ENCODE measurements at places on chromosomes 6 and 20. TPM values are rescaled to one million over a fixed set of nuclear protein-coding genes. Genes with fewer than 3 reads are reported as not detected.
A peak's percentile ranks its signal among the peaks of the same experiment; 100 is the strongest.

HELZ2 gene
- 53.7 TPM for total RNA-seq

SRMS gene
- total RNA-seq = 0.17 TPM

AGPAT4 gene
- total RNA-seq = 6.1 TPM

ELOVL4 gene
- 0.10 TPM for total RNA-seq

FABP7 gene
- total RNA-seq = not detected

BPIFB2 gene
- not detected for total RNA-seq

TP53TG5 gene
- not detected for total RNA-seq

LTA gene
- 8.8 TPM for total RNA-seq

RGS17 gene
- total RNA-seq = not detected

ID4 gene
- total RNA-seq = not detected

PSMF1 gene
- 113 TPM for total RNA-seq

ANKRD66 gene
- not detected for total RNA-seq

DLL1 gene
- 4.5 TPM for total RNA-seq

GRCh38 chr20:17859616-17860232, 108.9 kb downstream of the SNX5 start:
- no peak for DNase-seq

- DNase-seq = peak; percentile 87
Measured at GRCh38 chr20:53926428-53927028, 143.9 kb downstream of the BCAS1 start.

- DNase-seq = no peak
Measured at GRCh38 chr6:132712366-132712765, 1.5 kb downstream of the VNN1 start.

DNA sequence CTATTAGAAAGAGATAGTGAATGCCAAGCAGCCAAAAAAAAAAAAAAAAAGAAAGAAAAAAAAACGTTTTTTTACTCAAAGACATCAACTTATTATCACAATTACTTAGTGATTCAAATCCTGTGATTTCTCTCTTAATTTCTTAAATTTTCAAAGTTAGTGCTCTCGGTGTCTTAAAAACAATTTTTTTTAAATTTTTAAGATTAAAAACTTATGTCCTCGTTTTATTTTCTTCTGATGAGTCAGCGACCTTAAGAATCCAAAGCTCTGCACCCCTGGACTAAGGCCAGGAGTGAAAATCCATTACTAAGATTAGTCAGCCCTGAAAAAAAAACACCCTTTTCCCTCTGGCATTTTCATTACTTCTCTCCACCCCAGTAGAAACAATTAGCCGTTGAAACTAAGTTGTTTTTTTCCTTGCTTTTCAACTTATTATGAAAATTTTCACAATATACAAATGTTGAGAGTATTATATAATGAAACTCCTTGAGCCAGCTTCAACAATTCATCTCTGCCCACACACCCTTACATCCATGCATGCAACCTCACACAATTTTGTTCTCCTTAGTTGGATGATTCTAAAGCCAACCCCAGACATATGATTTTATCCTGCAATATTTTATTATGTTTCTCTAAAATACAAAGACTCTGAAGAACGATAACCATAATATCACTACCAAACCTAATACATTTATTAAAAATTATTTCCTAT, 85.6 kb upstream of the CARMIL1 start:
- DNase-seq = no peak

DNA sequence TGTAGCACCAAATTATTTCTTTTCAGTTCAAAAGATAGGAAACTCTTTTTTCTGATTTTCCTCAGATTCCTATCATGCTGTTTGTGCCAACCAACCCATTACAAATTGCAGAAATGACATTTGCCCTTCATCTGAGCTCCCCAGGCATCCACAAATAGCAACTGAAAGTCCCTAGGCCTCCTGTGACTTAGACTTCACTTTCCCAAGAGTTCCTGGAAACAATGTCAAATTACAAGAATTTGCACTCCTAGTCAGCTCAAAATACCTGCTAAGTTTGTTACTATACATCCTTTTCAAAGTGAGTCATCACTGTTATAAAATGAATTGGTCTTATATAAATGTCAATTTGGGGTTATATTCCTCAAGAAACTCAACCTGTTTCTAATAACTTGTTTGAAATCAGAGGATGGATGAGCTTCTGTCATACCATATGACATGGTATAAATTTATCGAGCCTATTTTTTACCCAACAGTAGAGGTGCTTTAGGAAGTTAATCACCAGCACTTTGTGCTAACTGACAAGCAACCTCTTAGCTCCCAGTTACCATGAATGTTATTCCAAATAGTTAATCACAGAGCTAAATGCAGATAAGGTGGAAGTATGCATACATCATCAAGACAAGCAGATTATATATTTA, 256.5 kb downstream of the HACE1 start:
- DNase-seq = no peak

- peak; percentile 28 for DNase-seq
Measured at GRCh38 chr20:29497261-29497671, 1760.2 kb upstream of the DEFB115 start.

GRCh38 chr20:11032611-11033010, 358.8 kb upstream of the JAG1 start:
- DNase-seq = no peak

DNA sequence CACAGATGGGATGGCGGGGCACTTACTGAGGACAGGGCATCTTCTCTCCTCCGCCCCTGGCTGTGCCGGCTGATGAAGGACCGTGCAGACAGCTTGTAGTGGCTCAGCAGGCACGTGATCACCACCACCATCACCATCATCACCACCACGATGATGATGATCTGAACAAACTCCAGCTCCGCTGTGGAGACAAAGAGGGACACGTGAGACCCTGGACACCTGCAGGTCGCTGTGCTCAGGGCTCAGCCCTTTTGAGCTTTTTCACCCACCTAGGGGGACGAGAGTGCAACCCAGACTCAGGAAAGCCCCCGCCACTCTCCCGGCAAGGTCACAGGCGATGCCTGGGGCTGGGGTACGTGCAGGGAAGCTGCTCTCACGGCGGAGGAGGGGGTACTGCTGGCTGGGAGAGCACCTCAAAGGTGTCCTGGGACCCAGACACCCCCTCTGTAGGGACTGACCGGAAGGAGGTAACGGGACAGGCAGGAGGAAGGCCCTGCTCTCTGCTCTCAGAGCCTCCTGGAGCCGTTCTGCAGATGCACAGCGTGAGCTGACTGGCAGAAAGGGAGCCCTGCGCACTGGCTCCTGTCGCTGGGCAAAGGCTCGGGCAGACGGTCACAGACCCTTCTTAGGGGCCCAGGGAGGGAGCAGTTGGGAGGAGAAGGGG, 39.4 kb upstream of the ZBP1 start:
- DNase-seq = peak; percentile 9

DNA sequence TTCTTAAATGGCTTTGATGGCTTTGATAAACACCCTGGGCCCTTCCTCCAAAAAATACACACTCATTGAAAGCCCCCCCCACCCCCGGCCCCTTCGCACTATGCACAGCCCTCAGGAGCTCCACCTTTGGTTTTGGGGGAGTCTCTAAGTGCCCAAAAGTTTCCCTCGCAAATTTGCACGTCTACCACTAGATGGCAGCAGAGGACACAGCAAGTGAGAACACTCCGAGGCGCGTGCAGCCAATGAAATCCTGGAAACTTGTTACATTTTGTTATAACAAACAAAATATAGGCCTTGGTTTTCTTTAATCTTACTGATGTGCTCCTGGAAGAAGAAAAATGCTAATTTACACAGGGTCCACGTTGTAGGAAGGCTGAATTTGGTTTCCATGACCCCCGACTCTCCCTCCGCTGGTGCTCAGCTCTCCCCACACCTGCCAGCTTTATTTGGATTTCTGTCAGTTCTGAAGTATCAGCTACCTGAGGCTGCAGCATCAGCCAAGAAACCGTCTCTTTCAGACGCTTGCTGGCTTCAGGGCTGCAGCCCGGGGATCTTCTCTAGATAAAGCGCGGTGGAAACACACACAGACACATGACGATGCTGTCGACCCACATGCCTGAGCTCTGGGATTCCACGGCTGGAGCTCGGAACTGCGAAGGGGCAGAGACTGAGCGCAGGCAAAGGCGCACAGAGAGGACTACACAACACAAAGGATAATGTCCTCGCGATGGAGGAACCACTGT, 148.3 kb upstream of the RPS6KA2 start:
- DNase-seq = peak; percentile 84

DNA sequence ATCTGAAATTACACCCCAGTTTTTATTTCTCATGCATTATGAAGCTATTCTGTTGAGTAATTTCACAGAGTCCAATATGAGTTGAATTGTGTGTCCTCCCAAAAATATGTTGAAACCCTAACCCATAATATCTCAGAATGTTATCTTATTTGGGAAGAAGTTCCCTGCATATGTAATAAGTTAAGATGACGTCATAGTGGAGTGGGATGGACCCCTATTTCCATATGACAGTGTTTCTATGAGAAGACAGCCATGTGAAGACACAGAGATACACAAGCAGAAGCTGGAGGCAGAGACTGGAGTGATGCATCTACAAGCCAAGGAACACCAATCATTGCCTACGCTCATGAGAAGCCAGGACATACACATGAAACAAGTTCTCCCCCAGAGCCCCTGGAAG, 81.3 kb downstream of the RFPL4B start:
- DNase-seq = no peak

DNA sequence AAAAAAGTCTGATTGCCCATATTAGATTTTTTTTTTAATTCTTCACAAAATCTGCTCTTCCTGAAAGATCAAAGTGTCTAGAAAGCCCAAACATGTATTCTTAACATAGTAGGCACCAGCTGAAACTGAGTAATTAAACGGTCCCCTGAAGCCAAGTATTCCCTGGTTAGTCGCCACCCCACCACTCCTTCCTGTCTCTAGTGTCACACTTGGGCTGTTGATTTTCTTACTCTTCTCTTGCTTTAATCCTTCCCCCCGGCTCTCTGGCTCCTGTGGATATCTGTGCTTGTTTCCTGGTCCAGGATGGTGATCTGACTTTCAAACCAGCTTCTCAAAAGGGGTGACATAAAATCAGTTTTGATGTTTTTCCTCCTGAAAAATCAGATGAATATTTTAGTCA, 162.9 kb downstream of the QKI start:
- DNase-seq = no peak

DNA sequence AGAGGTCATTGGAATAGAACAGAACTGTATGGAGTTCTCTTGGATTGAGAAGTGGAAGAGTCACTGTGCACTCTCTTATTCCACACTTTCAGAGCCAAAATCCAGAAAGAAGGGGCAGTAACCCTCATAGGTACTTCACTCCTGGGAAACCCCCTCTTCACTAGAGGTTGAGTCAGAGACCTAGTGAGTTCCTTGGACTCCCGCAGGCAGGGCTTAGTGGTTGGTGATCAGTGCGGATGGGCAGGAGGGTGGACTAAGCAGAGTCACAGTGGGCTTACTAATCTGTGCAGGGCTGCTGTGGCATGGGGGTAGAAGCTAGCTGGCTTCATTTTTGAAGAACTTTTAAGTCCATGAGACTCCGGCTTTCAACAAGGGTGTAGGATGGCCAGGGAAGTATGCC, 95.0 kb upstream of the MLN start:
- DNase-seq = no peak

DNA sequence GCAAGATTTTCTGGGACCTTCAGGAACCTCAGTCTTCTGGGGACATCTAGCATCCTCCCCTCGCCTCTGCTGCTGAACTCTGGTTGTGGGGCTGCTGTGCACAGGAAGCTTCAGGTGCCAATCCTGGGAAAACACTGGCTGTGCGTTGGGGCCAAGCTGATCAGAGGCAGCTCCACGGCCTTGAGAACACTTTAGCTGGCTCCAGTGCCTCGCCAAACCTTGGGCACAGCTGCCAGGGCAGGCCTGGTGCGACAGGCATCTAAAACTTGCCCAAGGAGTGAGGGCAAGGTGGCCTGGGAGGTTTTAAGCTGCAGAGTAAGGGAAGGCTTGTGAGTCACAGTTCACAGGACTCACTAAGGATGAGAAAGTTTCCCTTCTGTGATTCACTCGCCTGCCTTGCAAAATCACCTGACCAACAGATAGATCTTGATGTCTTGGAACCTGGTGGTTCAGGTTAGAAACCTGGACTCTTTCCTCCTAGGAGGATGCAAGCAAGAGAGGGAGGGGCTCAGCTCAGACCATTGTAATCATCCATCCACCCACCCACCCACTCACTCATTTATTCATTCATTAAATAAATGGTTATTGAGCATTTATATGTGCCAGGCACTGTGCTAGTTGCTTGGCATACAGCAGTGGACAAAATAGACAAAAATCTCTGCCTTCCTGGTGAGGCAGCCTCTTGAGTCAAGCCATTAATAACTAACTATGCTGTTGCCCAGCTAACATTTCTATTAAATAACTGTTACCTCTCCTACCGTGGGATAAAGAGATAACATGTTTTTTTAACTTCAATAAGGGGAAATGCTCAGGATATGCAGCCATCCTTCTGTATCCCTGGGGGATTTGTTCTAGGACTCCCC, 2.5 kb upstream of the SPATS1 start:
- no peak for DNase-seq

GRCh38 chr6:105215506-105215905, 35.7 kb upstream of the POPDC3 start:
- no peak for DNase-seq

GRCh38 chr6:132675002-132675401, 16.0 kb upstream of the TAAR1 start:
- no peak for DNase-seq

DNA sequence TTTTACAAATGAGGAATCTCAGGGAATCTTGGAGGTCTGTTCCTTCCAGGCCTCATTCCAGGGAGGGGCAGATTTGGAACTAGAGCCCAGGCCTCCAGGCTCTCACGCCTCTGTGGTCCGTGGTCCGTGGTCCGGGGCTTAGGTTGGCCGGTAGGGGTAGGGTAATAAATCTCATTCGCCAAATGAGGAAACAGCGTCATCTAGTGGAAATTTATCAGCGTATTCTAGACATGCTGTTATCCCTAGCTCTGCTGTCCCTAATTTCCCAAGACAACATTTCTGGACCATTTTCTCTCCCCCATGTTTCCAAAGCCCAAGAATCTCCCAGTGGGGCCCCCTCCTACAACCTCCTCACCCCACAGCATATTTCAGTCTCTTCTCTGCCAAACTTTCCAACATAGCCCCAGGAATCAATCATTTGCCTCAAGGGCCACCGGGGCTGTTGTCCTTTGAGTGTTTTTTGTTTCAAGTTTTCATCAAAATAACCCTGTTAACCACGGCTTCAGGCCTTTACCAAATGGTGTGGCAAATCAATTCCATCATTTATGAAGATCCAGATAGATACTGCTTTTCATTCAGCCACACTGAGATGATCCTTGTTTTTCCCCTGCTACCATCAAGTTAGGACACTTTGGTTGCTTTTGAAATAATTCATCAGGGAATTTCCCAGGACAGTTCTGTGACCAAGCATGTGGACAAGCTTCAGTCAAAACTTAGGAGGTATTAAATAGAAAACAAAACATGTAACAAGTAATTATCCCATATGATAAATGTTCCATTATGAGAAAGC, 126.8 kb downstream of the ALDH8A1 start:
- DNase-seq = peak; percentile 72

GRCh38 chr6:145428706-145429105, 306.6 kb downstream of the EPM2A start:
- DNase-seq = no peak

DNA sequence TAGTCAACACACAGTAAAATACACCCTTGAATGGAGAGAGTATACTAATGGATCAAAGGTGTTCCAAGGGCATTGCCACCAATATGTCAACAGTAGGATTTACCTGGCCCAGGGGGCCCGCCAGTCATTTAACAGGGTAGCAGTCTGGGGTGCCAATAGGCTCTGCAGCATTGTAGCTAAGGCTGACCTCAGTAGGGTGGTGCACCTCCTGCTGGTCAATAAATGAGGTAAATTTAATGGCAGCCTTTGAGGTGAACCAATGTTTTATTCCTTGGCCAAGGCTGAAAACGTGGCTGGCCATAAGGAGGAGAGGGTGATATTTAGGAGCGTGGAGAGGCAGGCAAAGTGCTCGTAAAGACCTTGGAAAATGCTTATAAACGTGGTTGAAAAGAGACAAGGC, 147.2 kb downstream of the RPS12 start:
- DNase-seq = peak; percentile 4

- no peak for DNase-seq
Measured at GRCh38 chr20:52031563-52032303, 159.8 kb downstream of the ZFP64 start.

Data from B cell (primary cell).